ENCODE measurements at places on chromosomes 1 and 21. TPM values are rescaled to one million over a fixed set of nuclear protein-coding genes. Genes with fewer than 3 reads are reported as not detected.

DNA sequence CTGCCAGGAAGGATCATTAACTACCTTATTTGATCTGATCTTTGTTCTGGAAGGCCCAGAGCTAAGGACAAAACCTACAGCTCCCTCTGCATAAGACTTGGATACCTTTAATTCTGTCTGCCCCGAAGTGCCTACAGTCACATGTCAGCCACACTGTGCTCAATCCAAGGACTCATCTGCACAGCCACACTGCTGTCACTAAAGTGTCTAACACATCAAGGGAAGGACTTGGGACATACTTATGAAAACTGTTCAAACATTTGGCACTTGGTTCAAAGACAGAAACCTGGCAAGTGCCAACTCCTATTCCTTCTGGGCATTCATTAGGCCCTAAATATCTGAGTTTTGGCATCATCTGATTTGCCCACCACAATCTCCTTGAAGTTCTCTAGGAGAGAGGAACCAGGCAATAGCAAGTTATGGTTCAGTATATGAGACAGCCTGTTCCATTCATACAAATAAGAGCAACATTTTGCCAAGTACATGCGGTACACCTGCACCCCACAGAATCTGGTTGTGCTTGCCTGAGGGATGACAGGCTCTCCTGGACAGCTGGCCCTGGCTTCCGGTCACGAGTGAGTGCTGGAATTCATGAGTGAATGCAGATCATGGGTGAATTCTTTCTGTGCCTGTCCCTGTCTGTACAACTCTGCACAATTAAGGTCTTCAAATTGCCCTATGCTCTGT lies 105.9 kb downstream of the KCNK1 start:
- DNase-seq: no peak

DNA sequence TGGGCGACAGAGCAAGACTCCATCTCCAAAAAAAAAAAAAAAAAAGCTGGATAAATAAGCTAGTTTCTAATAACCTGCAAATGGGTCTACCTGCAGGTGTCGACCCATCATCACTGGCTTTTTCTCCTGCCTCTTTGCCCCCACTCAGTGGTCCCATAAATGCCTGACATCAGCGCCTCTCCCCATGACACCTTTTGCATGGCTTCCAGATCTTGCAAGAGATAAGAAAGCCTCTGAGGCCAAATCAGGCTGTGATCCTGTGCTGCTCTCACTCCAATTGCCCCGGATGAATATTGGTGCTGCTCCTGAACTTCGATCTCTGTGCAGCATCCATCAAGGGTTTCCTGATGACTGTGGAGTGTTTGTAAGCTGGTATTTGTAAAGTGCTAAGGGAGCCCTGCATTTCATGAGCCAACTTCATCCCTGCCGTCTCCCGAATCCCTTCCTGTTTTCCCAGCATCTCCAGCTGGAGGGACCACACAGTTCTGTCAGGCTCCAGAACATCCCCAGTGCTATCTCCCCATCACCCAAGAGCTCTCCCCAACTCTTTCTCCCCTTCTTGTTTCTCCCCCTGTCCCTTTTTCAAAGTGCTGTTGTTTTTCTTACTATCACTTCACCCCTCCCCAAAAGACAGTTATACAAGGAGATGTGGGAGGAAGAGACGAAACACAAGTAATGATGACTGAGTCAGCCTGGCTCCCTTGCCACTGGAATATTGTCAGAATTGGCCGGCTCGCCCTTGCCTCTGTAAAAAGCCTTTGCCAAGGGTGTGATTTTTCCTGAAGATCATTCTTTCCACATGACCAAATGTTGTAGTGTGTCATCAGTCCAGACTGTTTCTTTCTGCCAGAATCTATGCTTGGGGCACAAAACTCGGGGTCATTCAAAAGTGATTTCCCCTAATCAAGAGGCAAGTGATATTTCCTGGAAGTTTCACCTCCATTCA lies 2.8 kb upstream of the EFHD2 start:
- no peak for DNase-seq

The CDC7 gene
- 26.1 TPM for total RNA-seq

The MAPKAPK2 gene
- total RNA-seq: 20.4 TPM
